Activated naive CD8-positive, alpha-beta T cell treated with anti-CD3 and anti-CD28 coated beads, Interleukin-2, amount 50 U/mL, for 24 hours (primary cell): ENCODE measurements at places on chromosomes 4 and X.
A peak's percentile ranks its signal among the peaks of the same experiment; 100 is the strongest.

DNA sequence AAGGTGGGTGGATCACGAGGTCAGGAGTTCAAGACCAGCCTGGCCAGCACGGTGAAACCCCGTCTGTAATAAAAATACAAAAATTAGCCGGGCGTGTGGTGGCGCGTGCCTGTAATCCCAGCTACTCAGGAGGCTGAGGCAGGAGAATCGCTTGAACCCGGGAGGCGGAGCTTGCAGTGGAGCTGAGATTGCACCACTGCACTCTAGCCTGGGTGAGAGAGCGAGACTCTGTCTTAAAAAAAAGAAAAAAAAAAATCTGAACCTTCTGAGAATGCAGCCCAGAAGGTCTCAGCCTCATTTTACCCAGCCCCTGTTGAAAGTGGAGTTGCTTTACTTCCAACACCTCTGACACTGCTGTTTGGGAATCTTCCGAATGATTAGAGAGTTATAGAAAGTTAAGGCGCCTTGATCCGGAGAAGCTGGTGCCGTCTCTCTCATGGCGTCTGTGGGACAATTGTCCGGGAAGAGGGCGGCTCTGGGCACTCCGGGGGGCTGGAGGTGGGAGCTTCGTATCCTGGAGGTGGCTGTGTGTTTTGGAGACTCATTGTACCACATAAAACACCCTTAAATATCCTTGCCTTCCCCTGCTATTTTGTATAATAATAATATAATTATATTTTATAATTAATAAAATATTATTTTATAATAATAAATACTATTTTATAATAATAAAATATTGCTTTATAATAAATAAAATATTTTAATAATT is 92.7 kb upstream of the PPP2R3B start:
- DNase-seq = no peak

DNA sequence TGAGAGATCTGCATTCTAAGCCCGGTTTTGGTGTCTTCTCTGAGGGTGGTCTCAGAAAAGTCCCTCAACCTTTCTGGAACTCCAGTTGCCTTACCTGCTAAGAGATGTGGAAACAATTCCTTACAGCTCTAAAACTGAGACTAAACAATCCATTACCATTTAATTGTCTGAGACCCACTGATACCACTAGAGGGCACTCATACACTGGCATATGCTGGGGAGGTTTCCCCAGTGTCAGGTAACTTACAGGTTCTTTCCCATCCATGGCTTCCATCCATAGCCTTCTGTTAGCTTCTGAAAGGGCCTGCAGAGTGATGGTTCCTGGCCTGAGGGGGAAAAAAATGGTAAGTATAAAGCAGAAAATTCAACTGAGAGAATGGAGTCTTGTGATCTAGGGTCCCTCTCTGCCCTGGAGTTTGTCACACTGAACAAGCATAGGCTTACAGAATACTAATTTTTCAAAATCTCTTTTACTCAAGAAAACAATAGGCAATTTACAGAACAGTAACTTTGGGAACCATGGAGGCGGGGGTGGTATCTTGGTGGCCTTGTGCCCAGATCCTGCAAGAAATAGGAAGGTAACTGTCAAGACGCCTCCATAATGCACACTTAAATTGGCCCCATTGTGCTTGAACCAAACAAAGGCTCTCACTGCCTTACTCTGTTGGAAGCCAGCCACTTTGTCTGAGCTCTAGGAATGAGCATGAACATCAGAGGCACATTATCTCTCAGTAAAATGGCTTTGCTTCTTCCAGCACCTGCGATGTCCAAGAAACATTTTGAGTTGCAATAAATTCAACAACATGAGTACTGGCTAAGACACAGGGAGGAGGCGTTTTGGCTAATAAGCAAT is 236.1 kb downstream of the OPHN1 start:
- peak; percentile 7 for DNase-seq

GRCh38 chrX:120310861-120311726 is at the start of gene TMEM255A:
TMEM255A (minus strand) TSS chrX:120311461; CDS start chrX:120311309, 152 bp downstream.
- DNase-seq = no peak

GRCh38 chrX:13939741-13940597 is 89.7 kb downstream of the GEMIN8 start:
- DNase-seq = no peak

- DNase-seq = no peak
Observed at GRCh38 chr4:124061413-124061812, 651.1 kb downstream of the ANKRD50 start.

- DNase-seq = no peak
Observed at GRCh38 chr4:33054161-33054560, 2334.0 kb downstream of the PCDH7 start.

GRCh38 chr4:146059865-146060264 is 115.7 kb upstream of the LSM6 start:
- peak; percentile 18 for DNase-seq

DNA sequence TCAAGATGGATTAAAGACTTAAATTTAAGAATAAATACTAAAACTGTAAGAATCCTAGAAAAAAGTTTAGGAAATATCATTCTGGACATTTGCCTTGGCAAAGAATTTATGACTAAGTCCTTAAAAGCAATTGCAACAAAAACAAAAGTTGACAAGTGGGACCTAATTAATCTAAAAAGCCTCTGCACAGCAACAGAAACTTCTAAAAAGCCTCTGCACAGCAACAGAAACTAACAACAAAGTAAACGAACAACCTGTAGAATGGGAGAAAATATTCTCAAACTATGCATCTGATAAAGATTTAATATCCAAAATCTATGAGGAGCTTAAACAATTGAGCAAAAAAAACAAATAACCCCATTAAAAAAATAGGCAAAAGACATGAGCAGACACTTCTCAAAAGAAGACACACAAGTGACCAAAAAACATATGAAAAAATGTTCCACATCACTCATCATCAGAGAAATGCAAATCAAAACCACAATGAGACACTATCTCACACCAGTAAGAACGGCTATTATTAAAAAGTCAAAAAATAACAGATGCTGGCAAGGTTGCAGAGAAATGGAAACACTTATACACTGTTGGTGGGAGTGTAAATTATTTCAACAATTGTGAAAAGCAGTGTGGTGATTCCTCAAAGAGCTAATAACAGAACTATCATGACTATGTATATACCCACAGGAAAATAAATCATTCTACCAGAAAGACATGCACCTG is 5.5 kb upstream of the OPRPN start:
- DNase-seq = no peak

- no peak for DNase-seq
Observed at GRCh38 chr4:186684889-186685309, 38.8 kb downstream of the FAT1 start.

DNA sequence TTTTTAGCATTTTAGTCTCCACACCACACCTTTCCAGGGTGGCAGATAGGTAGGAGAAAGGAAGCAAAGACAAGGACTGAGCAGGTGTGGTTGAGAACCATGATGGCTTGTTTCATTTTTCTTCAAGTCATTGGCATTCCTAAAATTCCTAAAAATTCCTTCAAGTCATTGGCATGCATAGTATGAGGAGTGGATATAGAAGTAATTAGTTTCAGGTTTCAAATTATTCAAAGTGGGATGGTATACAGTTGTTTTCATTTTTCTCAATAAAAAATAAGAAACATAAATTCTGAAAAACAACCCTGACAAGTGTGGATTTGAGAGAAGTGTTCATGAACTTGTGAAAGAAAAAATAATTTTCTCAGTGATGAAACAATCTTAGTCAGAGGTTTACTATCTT is 22.3 kb upstream of the HERC3 start:
- DNase-seq = no peak

DNA sequence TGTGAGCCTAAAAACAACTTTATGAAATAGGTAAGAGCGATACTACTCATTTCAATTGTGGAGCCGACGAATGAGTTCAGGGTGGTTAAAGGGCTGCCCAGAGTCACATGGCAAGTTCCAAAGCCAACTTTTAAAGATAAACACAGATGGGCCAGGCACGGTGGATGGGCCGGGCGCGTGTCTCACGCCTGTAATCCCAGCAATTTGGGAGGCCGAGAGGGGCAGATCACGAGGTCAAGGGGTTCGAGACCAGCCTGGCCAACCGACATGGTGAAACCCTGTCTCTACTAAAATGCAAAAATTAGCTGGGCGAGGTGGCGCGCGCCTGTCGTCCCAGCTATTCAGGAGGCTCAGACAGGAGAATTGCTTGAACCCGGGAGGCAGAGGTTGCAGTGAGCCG is 914 bp upstream of the C4orf36 start:
- DNase-seq = no peak

GRCh38 chr4:116839826-116840225 is 245.6 kb downstream of the TRAM1L1 start:
- DNase-seq = no peak

DNA sequence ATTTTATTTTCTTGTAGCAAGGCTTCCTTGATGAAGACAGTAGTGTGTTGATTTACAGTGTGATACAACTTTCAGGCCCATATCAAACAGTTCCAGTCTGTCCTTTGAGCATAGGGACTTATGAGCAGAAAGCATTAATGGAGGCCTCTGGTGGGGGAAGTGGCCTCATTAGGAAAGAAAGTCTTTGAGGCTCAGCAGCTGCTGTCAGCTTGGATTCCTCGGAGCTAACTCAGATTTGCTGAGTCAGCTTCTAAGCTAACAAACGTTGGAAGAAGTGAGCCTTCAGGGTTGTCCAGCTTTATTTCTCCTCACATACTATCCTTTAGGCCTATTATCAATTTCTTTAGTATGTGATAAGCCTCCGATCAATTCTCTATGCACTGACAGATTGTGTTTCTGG is 15.8 kb upstream of the SFRP2 start:
- DNase-seq = no peak

GRCh38 chrX:16239211-16239610 is 71.9 kb downstream of the MAGEB17 start:
- no peak for DNase-seq

- DNase-seq = no peak
Observed at GRCh38 chr4:69860052-69860451, at the start of gene SULT1E1. SULT1E1 (minus strand) TSS chr4:69860145; CDS start chr4:69857644, 2,501 bp downstream.

- DNase-seq = no peak
Observed at GRCh38 chrX:29992083-29992482, 223.3 kb upstream of the MAGEB2 start.

DNA sequence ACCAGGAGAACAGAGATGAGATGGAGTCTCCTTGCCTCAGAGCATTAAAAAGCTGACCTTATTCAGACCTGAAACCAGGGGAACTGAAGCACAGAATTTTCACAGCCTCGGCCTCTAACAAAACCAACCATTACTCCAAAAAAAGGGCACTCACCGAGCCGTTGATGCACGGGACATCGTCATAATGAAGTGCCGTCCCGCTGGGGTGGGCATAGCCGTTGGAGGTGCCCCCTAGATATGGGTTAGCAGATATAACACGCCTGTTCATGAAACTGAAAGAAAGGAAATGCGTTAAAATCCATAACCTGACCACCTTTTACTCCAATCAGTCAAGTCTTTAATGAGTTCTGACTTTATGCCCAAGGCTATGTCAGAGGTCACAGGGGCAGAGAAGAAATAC is 153.6 kb downstream of the AFAP1 start:
- no peak for DNase-seq

DNA sequence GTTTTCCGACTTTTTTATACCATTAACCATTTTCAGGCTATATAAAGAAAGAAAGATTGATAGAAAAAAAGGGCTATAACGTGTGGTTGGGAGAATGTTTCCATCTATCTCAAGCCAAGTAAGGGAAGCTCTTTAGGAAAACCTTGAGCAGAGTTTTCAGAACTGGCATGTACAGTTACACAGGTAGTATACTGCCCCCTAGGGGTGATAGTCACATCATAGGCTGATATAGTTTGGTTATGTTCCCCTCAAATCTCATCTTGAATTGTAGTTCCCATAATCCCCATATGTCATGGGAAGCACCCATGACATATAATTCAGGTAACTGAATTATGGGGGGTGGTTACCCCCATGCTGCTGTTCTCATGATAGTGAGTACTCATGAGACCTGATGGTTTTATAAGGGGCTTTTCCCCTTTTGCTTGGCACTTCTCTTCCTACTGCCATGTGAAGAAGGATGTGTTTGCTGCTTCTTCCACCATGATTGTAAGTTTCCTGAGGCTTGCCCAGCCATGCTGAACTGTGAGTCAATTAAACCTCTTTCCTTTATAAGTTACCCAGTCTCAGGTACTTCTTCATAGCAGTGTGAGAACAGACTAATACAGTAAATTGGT is 186.8 kb downstream of the TMA16 start:
- DNase-seq = no peak

GRCh38 chrX:102154900-102155805 is 624 bp downstream of the BEX5 start:
- DNase-seq = peak; percentile 4

DNA sequence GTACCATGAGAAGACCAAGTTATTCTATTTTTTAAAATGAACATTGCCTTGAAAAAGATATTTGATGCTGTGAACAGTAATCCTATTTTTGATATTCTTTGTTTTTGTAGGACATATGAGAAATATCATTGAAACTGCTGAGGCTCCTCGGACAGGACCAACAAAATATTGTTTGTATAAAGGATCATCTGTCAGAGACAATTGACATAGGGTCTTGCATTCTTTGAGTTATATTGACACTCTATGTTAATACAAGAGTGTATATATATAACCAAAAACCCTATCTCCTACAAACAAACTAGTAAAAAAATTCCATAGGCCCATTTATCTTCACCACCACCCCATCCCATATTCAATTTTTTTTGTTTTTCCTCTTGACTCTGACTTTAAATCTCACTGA is 222.7 kb downstream of the DACH2 start:
- no peak for DNase-seq

DNA sequence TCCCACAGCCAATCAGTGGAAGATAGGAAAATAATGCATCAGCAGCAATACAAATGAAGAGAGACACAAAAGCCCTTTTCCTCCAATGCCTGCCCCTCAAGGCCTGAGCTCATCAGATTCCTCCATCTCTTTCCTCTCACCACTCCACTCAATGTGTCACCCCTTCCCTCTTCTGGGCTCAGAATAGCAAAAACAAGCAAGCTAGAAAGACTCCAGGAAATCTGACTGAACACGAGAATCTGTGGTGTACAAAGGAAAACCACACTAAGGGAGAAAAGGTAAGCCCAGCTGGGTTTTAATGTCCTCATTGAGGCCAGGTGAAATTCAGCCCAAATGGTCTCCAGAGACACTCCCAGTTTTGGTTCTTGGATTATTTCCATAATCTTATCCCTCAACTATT is 46.3 kb downstream of the ARHGEF9 start:
- no peak for DNase-seq

DNA sequence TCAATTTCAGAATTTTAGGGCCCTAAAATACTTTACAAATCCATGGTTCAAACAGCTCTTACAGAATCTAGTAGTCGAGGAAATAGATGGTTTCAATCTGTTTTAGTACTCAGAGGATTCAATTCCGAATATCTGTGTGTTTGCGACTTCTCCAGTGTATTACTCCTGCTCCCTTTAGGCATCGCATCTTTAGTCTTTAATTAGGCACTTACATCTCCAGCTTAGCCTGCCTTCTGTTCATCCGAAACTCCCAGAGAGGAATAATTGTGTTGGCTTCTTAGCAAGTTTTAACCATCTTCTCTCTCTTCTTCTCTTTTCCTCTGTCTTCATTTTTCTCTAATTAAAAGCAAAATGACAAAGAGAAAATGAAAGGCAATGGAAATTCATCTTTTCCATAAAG is 1901.3 kb upstream of the TENM3 start:
- DNase-seq = no peak

GRCh38 chr4:149176039-149176438 is 639.6 kb downstream of the IQCM start:
- no peak for DNase-seq

- DNase-seq = no peak
Observed at GRCh38 chr4:4913628-4914027, 54.2 kb downstream of the MSX1 start.
